ENCODE measurements at places on chromosomes 12 and 14.
A peak's percentile ranks its signal among the peaks of the same experiment; 100 is the strongest.

DNA sequence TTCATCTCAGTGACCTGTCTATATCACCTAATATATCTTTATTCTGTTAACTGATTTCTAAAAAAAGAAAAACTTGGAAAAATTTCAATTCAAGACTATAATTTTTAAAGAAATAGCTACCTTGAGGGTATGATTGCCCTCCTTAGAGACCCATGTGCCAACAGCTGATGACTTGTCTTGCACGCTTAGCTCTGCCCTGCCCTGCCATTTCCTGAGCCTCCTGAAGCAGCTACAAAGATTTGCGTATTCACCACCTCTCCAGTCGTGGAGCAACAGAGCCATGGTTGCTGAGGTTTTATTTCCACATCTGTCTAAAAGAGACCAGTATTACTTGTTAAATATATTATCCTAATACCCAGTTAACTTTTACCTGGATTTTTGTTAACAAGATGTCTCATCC lies 91.7 kb upstream of the ATF1 start:
- no peak for DNase-seq

- DNase-seq, result no peak
These were observed 38.0 kb upstream of the EIF5 start for GRCh38 chr14:103296007-103296406.

DNA sequence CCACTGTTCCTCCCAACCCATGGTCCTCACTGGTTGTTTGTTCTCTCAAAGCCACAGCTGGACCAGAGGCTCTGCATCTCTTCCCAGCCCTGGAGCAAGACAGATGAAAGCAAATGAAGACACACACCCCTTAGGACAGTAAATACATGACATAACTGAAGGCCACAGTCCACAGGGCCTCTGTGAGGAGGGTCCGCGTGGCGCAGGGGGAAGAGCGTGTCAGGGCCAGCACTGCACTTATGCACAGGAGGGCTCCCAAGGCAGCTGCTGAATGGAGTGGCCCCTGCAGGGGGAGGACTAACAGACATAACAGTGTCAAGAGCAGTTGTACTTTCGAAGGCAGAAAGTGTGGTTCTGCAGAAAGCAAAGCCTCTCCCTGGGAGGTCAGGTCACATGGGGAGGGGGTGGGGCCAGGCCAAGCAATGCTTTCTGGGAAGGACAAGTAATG lies 79.9 kb downstream of the CHGA start:
- no peak for DNase-seq

DNA sequence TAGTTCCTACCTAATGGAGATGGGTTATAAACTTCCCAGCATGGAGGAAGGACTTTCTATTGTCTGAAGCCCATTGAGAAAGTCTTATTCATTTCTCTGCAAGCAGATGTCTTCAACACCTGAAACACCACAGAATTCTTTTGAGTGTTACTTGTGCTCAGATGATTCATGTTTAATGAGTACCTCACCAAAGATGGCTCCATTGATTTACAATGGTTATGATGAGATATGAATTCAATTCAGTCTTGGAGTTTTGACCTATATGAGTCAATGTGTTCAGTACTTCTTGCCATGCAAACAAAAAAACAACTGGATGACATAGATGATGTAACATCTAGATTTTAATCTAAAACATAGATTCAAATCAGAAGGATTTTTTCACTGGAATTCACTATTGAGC lies 15.4 kb upstream of the PAWR start:
- DNase-seq, result no peak

- no peak for DNase-seq
These were observed 14.5 kb upstream of the WDR89 start for GRCh38 chr14:63656194-63656593.

GRCh38 chr14:77598366-77599070 lies 17.9 kb downstream of the SPTLC2 start:
- no peak for DNase-seq

DNA sequence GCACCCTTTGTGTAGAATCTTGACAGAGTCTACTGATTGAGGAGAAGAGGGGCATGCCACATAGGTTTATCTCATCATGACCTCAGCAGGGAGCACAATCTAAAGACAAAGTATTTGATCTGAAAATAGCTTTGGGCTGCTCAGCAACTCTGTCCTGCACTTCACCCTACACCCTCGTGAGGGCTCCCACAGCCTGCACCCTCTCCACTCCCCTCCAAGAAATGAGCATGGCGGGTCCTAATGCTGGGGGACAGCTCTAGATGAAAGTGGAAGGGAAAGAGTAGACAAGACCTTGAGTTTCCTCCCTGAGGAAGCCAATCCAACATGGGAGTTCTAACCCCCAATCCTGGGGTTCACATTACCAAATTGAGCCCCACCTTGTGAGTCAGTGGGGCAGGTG lies 10.7 kb upstream of the KRT5 start:
- no peak for DNase-seq

DNA sequence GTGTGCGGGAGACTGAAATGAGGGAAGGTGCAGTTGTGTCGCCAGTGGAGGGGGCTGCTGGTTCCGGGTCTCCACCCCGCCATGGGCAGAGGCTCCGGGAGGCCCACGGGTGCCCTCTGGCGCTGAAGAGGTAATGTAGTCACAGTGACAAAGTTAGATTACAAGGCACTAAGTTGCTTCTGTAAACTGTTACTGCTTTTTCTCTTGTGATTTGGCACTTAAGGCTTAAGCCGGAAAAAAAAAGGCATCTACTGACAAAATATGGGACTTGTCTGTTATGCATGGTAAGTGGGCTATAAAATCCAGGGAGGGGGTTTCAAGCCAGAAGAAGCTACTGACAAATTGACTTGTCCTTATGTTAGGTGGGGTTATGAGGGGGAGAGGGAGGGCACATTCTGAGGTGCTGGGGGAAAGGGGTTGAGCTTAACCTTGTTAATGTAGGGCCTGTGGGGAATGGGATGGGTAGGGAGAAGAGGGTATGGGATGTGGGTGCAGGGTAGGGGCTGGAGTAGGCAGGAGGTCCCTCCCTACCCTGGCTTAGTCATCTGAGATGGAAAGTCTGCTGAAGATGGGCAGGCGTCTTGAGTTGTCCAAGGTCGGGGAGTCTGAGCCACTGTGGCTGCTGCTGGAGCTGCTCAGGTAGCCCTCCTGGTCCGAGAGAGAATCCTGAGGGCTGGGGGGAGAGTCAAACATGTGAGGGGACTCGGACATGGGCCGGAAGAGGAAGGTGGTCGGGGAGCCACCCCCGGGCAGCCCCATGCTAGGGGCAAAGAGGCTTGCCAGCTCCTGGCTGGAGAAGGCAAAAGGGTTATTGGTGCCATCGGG lies 3.7 kb downstream of the ZFP36L1 start:
- peak; percentile 68 for DNase-seq

DNA sequence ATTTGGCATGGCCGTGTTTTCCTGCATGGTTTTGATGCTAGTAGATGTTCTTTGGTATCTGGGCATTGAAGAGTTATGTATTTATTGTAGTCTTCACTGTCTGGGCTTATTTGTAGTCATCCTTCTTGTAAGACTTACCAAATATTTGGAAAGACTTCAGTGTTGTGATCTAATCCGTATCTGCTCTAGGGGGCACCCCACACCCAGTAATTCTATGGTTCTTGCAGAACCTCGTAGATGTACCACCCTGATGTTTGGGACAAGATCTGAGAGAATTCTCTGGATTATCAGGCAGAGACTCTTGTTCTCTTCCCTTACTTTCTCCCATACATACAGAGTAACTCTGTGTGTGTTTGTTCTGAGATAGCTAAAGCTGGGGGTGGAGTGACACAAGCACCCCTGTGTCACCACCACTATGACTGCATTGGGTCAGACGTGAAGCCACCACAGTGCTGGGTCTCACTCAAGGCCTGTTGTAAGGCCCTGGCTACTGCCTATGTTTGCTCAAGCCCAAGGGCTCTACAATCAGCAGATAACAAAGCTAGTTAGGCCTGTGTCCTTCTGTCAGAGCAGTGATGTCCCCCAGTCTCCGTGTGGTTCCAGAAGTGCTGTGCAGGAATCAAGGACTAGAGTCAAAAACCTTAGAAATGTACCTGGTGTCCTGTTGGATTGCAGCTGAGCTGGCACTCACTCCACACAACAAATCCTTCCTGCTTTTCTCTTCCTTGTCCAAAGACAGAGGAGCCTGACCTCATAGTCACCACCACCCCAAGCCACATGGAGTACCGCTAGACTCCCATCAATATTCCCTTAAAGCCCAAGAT lies 9.6 kb downstream of the RDH16 start:
- DNase-seq, result no peak

GRCh38 chr14:82379291-82379690 lies 845.6 kb upstream of the SEL1L start:
- no peak for DNase-seq

GRCh38 chr12:75704208-75704607 lies 192.8 kb upstream of the KRR1 start:
- DNase-seq, result no peak

Measured in GDM1 (cell line).